ENCODE measurements at places on chromosomes 4 and X.

DNA sequence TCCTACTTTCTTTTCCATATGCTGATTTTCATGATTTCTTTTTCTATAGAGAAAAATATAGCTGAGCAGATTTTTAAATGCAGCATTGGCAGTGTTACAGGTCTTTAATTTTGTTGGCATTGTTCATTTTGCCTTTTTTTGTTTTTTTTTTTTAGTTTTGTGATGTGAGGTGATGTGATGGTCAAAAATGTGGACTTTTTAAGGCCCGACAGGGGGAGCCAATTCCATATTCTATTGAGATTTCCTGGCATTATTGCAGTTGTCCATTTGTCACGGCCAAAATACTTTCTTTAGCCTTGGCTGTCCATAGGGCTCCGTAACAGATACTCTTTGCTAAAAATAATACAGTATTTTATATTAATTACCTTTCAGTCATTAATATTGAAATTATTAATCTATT lies 47.8 kb downstream of the SLIT2 start:
- DNase-seq, result no peak

DNA sequence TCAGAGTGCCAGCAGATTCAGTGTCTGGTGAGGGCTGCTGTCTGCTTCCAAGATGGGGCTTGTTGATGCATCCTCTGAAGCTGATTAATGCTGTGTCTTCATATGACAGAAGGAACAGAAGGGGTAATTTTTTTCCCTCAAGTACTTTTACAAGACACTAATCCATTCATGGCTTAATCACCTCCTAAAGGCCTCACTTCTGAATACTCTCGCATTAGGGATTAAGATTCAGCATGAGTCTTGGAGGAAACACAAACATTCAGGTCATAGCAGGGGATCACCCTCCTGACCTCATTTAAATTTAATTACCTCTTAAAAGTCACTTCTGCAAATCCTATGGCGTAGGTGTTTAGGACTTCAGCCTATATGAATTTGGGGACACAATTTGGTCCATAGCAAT lies 1145.5 kb upstream of the PCDH10 start:
- DNase-seq, result no peak

DNA sequence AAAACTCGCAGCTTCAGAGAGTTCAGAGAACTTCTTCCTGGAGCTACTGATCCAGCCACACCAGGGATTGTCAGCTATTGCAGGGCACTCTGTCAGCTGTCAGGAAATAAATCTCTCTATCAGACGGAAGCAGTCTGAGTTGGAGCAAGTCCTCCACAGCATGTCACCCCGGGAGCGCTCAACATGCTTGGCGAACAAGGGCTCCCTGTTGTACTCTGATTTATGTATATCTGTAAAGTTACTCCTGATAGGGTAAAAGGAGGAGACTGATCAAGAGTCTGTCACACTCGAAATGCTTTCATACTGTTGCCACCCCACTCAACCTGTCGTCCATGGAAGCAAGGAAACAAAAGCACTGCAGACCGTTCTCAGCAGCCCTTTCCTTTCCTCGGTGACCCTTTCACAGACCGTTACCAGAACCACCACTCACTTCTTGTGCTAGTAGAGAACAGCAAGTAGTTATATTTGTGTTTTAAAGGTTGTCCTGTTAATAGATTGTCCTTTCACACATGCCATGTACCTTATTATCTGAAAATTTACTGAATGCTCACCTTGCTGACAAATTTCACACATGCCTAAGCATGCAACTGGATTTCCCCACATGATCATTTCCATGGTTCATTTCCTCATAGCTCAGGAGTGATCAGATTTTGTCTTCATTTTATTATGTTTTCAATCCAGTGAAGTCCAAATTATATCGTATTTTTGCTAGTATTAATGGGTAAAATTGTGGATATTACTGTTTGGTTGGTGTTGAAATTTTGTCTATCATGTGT lies 2108.9 kb upstream of the TENM3 start:
- DNase-seq, result no peak

DNA sequence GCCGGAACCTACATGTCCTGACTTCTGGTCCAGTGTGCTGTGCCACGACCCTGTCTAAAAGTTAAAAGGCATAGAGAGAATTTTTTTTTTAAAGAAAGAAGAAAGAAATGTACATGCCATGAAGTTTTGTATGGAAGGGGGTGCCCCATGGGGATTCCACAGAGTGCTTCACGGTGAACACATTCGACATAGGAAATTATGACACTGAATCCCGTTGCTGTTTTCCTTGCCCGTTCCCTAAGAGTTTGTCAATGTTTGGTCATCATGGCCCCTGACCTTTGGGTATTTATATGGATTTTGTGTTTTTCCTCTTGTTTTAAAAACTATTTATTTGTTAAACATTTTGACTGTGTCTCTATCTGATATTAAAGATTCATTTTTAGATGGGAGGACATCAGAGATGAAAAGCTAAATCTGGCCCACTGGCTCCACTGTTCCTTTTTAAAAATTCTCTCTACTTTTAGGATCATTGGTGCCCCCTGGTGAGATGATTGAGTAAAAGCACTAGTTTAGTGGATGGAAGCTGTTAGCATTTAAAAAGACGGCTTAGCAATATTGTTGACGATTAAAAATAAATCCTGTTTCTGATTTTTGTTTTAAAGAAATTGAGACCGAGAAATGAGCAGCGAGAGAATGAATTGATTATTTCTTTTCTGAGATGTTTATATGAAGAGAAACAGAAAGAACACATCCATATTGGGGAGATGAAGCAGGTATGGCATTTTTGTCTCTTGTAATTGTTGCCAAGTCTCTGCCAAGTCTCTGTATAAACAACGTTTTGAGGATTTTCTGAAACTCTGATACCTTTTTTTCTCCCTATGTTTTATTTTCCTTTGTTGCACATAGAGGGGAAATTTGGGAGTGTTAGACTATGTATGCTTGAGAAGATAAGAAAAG lies 75.0 kb downstream of the PTTG2 start:
- peak; percentile 16 for DNase-seq

DNA sequence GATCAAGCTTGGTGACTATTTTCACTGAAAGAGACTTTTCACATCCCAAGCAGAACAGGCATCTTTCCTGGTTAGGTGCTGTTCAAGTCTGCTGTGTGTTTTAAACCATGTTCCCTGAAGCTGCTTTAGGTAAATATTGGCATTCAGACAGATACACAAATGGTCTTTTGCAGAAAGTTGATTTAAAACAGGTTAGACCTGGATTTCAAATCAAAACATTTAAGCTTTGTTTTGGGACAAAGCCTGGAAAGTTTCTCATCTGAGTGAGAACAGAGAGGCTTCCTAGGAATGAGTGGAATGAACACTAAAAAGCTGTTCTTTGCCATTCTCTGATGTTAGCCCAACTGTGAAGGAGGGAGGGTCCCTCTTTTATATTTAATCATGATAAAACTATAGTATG lies 10.1 kb downstream of the ANXA3 start:
- DNase-seq, result no peak

GRCh38 chr4:53713296-53713695 lies 122.0 kb upstream of the LNX1 start:
- DNase-seq, result no peak

DNA sequence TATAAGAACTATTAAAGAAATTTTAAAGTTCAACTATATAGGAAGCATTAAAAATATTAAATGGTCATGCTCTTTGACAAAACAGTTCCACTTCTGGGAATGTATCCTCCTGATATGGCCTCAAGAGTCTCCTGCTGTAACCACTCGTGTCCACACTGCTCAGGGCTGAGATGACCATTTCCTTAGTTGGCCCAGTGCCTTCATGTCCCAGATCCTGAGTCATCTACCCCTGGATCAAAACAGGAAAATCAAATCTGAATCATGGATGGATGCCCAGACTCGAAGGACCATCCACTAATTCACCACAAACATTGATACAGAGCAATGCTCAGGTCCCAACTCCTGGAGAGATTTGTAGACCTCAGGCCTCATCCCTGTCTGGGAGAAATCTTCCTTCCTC lies 44.7 kb downstream of the GPRASP3 start:
- no peak for DNase-seq

DNA sequence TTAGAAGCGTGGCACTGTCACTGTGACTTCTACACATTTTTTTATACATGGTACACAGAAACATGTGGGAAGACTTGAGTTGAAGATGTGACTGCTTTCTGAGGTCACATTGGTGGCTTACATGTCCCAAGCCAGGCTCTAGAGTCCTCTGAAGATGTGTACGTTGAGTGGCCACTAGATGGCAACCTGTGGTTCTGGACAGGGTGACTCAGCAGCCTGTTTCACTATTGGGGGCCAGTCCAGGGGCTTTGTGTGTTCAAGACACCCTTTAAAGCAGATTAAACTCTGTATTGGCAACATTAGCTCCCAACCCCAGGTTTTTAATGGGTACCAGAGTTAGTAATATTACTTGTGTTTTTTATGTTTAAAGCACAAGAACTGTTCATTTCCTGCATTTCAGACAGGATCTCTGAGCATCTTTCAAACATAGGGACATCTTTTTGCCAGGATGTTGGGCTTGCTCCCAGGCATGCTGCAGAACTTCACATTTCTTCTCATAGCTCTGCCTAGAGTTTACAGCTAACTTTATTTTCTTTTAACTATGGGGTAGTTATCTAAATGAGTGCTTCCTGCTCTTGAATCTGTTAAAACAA lies 53.0 kb downstream of the DCUN1D4 start:
- DNase-seq, result peak; percentile 26

- DNase-seq, result no peak
Measured at GRCh38 chr4:504076-504475, 5.1 kb downstream of the PIGG start.

DNA sequence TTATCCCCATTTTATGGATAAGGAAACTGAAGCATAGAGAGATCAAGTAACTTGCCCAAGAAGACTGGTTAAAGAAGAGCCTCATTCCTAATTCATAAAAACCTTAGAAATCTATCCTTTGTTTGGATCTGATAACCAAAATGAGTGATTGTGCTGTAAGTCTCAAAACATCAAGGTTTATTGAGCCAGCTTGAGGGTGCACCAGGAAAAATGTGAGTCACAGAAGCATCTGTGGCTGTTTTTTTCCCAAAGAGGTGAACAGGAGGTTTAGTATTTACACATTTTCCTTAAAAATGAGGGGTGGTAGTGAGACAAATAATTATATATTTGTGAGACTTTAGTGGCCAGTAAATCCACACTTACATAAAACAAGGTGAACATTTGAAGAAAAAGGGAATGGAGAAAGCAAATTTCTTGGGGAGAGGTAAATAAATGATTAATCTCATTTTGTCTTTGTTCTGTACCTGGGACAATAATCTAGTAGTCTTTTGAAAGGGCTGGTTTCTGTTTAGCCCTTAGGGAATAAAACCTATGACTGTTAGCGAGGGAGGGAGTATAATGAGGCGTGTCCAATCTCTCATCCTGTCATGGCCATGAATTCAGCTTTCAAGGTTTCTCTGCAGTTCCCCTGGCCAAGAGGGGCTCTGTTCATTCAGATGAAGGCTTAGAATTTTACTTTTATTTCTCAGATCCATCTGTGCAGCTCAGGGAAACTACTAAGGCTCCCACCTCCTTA lies 12.2 kb upstream of the FMR1 start:
- no peak for DNase-seq

DNA sequence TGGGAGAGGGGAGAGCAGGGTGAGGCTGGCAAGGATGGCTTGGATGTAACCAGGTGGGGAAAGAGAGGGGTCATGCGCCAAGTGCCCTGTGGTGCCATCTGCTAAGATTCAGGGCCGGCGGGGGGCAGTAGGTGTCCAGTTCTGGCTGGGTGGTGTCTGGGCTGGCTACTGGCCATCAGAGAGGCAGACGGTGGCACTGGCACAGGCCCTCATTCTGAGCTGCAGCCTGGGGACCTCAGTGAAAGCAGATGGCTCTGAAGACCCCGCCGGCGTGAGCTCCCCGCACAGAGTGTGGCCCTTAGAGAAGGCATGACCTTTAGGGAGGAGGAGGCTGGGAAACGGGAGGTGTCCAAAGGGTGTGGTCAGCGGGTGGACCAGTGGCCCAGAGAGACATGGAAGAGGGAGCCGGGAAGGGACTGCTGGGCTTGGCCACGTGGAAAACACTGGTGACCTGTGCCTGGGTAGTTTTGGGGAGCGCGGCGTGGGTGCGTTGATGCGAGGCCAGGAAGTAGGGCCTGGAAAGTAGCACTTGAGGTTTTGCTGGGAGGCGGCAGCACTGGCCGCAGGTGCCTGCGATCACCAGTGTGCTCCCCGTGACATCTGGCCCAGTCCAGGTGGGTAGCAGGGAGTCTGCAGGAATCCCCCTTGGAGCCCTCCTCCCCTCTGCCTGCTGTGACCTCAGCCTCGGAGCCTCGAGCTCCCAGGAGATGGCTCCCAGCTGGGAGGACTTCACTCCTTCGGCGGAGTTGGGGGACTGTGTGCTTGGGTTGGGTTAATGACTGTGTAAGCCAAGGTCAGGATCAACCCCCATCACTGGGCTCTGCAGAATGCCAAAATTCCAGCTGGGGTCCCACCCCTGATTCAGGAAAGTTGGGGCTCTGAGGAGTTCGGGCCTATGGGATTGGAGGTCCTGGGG lies 9.3 kb upstream of the SH3TC1 start:
- DNase-seq, result no peak

GRCh38 chr4:174591243-174592021 lies 69.1 kb upstream of the HPGD start:
- DNase-seq, result no peak
